ENCODE measurements at places on chromosomes 1 and 21. TPM values are rescaled to one million over a fixed set of nuclear protein-coding genes. Genes with fewer than 3 reads are reported as not detected.

BSND gene
- not detected for polyA plus RNA-seq

FCRL2 gene
- 1.8 TPM for polyA plus RNA-seq

PLA2G2D gene
- polyA plus RNA-seq, result not detected

OR2L2 gene
- polyA plus RNA-seq, result not detected

P3R3URF gene
- polyA plus RNA-seq, result not detected

PLPP3 gene
- 11.1 TPM for polyA plus RNA-seq

BEND5 gene
- 4.5 TPM for polyA plus RNA-seq

OPTC gene
- polyA plus RNA-seq, result not detected

MAP10 gene
- polyA plus RNA-seq, result 1.4 TPM

DNA sequence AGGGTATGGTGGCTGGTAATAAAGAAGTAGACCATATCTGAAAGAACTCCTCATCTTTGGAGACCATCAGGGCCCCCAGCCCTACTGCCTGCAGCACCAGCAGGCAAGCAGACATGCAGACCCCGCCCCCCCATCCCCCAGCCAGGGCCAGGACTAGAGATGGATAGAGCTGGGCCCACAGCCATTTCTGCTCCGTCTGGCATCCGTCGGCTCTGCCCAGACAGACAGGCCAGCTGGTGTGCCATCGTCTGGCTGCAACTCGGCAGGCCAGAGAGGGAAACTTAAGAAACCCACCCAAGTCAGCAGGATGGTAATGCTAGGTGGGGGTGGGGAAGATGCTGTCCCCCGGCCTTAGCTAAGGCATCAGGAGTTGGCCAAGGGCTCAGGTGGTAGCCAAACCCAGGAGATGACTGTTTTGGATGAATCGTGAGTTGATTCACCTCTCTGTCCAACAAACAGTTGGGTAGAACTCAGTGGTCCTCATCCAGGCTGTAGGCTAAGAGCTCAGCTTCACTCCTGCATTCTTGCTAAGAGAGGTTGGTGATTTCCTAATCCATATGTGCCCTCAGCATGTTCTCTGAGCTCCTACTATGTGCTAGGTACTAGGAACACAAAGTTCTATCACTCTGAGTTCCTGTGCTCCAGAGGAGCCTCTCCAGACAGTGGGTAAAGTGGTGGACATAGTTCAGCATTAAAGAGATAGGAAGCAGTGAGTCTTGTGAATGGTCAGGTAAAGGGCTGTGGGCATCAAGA is 23.2 kb upstream of the TMEM222 start:
- peak; percentile 73 for DNase-seq

- no peak for DNase-seq
Observed at GRCh38 chr21:36061445-36061844, 1.1 kb upstream of the SETD4 start.

DNA sequence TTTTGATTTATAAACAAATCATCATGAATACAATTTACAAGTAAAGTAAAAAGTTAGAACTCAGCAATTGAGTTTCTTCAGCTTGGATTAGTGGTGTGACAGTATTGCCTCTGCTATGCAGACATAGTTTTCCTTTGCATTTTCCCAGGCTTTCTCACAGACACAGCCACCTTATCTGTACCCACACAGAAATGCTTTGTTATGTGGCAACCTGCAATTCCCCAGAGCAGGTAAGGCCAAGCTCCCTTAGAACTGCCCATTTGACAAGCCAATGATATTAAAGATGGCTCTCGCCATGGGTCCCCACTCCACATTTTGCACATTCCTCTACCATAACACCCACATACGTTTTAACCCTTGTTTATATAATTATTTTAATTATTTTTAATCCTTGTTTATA is 14.2 kb downstream of the FMO5 start:
- DNase-seq, result no peak

- DNase-seq, result no peak
Observed at GRCh38 chr1:37325509-37326437, 148.6 kb upstream of the ZC3H12A start.

DNA sequence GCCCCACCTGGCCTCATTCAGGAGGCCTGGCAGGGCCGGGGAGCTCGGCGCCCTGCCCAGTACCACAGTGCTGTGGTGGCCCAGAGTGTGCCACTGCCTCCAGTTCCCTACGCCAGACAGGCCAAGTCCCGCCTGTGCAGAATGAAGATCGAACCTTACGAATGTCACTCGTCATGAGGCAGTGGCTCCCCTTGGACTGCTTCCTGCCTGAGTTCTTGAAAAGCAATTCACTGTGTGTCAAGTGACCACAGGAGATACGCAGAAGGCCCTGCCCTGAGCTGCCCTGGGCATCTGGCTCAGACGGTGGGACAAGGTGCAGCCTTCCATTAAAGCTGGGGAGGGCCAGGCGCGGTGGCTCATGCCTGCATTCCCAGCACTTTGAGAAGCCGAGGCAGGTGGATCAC is 49.6 kb upstream of the LRP8 start:
- DNase-seq, result peak; percentile 17

DNA sequence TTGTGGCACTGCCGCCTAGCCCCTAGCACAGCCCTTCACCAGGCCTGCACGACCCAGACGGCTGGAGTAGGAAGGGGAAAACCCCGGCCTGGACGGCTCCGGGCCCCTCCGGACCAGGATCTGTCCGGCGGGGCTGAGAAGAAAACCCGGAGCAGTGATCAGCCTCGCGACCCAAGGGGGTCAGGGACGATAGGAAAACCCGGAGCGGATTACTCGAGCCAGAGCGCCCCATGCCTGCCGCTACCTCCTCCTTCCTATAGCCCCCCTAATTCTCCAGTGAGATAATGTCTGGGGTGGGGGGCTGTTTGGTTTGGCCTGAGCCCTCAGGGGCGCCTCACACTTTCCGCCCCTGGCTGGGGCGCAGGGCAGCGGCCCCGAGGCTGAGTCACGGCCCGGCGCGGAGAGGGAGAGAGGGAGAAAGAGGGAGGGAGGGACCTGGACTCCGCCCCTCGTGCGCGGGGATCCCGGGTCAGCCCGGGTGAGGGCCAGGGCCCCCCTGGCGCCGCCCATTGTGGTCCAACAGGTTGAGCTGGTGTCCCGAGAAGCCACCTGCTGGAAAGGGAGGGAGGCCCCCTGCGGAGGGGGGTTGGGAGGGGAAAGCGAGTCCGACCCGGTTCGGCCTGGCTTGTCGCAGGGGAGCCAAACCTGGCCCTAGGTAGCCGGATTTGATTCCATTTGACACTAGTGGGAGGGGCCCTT is 1.7 kb upstream of the ZBTB7B start:
- peak; percentile 97 for DNase-seq

- peak; percentile 80 for DNase-seq
Observed at GRCh38 chr1:81681601-81682266, 119.0 kb upstream of the ADGRL2 start.

DNA sequence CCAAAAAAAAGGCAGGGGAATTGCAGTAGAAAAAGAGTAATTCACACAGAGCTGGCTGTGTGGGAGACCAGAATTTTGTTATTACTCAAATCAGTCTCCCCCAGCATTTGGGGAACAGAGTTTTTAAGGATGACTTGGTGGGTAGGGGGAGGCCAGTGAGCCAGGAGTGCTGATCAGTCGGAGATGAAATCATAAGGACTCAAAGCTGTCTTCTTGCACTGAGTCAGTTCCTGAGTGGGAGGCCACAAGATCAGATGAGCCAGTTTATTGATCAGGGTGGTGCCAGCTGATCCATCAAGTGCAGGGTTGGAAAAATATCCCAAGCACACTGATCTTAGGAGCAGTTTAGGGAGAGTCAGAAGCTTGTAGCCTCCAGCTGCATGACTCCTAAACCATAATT is 23.7 kb upstream of the EDARADD start:
- DNase-seq, result no peak

DNA sequence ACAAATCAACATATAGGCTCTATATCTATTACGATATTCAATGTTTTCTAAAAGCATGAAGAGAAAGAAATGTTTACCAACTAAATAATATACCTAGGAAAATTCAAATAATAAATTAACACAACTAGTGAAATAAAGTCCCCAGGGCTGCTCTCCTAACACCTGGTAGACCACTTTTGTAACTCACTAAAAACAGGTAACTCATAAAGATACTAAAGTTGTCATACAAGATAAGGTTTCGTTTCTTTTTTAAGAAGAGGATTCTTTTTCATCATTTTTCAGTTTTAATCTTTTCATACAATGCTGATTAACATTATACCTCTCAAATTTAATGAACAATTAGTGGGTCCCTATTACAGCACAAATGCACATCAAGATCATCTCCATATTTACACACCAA is 99.0 kb downstream of the ZZZ3 start:
- DNase-seq, result no peak

DNA sequence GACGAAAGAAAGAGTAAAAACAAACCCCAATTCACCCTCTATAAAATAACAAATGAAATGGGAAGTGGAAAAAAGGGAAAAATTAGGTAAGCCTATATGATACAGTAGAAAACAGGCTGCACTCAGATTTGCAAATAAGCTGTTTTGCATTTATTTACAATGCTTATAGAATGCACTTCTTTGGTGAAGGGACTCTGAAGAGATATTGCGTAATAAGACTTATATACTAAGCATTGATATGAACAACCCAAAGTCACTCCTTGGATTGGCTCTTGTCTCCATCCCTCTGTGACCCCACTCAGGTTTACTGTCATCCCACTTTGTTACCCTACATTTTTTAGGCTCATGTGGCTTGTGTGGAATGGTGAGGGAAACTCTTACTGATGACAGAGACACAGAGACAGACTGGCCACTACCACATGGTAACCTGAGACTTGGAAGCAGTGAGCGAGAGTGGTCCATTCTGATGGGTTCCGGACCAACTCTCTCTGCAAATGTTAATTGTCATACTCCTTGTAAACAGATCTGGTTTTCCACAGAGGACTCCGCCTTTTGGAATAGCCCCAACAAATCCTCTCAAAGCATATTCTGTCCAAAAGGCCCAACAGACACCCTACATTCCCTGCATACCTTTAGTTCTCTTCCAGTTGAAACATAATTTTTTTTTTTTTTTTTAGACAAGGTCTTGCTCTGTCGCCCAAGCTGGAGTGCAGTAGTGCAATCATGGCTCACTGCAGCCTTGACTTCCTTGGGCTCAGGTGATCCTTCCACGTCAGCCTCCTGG is 11.0 kb downstream of the GSTM5 start:
- peak; percentile 31 for DNase-seq

GRCh38 chr21:36596174-36596573 is 102.7 kb upstream of the SIM2 start:
- DNase-seq, result no peak

DNA sequence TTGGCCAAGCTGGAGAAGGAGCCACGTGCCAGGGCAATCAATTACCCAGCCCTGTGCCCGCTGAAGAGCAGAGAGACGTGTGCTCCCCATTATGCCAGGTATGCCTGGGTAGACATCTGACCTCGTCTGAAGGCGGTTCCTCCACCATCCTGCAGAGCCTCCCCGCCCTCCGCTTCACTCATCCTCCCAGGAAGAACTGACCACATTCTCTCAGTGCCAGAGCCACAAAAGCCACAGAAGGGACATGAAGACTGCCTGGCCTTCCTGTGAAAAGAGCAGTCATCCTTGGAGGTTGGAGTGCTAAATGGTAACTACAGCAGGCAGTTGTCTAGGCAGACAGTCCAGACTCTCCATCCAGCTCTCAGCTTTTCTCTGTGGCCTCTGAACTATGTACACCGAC is 12.0 kb downstream of the SYT2 start:
- no peak for DNase-seq

- no peak for DNase-seq
Observed at GRCh38 chr1:173224949-173225348, 17.8 kb upstream of the TNFSF4 start.

DNA sequence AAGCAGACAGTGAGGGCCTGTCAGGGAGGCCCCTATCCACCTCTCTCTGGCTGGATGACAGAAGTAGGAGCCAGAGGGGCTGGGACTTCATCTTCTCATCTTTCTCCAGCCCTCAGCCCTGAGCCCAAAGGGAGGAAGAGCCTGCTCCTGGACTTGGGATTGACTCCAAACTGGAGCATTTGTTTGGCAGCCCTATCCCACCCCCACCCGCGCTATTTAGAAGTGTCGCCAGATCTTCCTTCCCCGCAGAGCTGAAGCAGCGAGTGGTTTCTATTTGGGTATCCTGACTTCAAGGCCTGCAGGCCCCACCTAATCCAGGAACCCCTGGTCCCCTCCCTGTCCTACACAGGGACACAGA is 9.6 kb downstream of the NES start:
- DNase-seq, result no peak

- DNase-seq, result no peak
Observed at GRCh38 chr1:84379138-84379916, 19.0 kb upstream of the DNASE2B start.

DNA sequence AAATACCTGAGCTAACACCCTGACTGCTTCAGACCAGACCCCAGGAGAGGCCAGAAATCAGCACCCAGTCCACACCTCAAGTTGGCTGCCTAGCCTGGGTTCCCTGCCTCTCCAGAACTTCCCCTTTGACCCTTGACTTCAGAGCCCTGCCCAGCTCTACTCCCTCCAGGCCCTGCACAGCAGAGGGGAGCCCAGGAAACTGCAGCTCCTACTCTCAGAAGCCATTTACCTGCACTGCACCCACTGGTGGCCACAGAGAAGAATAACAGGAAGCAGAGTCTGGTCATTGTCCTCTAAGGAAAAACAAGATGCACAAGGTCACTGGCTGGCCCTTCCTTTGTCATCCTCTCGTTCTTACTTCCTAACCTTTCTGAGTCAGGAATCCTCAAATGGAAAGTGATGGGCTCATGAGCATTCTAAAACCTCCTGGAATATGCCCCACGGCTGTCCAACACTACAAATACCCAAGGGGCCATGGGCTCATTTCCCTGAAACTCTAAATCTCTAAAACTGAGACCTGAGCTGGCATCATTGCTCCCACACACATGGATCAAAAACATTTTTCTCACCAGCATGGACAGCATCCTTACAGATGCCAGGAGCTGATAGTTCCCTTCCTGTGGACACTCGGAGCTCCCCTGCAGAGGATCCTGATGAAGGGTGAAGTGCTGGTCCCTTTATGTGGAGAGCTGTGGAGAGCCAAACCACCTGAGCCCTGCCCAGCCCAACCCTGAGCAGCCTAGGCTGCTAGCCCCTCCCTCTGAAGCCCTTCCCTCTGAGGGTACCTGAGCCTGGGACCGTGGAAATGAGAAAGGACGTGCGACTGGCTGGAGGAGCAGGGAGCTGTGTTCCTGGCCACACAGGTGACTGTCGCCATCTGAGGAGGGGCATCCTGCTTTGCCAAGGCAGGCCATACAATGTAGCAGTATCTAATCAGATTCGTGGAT is at the start of gene ITLN2:
TSS of gene ITLN2 (minus strand) at position 652 of the 947 bp plus-strand sequence. CDS start at position 584, 68 bp downstream.
- peak; percentile 49 for DNase-seq

GRCh38 chr1:169288011-169288414 is 79.6 kb downstream of the NME7 start:
- no peak for DNase-seq

All from stomach (tissue), 19 donors.